ENCODE measurements at places on chromosomes 6 and 20.

- no peak for DNase-seq
Measured at GRCh38 chr6:41208439-41209106, 7.6 kb upstream of the TREML2 start.

DNA sequence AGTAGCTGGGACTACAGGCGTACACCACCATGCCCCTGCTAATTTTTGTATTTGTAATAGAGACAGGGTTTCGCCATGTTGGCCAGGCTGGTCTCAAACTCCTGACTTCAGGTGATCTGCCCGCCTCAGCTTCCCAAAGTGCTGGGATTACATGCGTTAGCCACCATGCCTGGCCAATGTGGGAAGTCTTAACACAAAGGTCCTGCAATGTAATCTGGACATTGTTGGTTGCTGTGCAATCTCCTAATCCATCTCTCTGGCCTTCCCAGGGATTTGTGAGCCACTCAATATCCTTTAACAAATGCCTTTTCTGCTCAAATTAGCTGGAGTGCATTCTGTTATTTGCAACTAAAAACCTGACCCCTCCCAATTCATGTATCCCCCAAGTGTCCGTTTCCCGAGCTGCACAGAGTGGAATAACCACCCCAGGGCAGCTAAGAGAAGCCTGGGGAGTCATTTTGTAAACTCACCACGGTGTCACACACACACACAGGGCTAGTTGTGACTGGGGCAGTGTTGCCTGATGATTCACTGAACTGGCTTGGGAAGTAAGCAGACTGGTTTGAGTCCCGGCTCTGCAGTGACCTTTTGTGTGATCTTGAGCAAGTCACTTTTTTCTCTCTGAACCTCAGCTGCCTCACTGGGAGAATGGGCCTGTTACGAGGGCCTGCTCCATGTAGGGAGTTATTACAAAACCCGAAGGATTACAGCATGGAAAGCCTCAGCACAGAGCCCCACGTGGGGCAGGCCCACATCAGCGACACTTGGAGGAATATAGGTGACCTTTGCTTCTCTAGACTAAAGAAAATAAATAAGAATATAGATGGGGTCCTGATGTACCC, 152.3 kb downstream of the ZMYND8 start:
- peak; percentile 54 for DNase-seq

- no peak for DNase-seq
Measured at GRCh38 chr6:24798740-24799540, at the start of gene ARMH2. ARMH2 (minus strand) TSS chr6:24798917; CDS start chr6:24798857, 60 bp downstream.

DNA sequence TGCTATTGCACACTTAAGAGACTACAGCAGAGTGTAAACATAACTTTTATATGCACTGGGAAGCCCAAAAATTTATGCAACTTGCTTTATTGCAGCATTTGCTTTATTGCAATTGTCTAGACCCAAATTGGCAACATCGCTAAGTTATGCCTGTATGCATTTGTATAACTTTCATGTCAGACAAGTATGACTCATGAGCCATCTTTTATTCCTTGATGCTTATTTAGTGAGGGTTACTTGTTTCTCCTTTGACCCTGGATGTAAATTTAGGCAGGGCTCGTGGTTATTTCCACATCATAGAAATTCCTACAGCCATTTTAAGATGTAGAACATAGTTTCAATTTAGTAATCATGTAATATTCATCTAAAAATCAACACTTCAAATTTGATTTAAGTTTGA, 130.3 kb upstream of the LY86 start:
- DNase-seq: no peak

DNA sequence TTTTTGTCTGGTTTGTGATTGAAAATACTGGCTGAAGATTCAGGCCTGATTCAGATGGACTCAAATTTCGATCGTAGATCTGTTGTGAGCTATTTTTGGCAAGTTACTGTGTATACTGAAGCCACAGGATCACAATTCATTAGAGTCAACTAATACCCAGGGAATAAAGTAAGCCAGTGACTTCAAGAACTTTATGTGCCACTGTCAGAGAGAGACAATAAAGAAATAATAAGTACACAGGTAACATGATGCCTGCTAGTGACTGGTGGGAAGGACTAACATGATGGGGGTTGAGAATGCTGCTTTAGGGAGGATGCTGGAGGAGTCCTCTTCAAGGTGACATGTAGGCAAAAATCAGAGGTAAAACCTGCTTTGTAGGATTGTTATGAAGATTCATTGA, 215.9 kb downstream of the DOK5 start:
- no peak for DNase-seq

DNA sequence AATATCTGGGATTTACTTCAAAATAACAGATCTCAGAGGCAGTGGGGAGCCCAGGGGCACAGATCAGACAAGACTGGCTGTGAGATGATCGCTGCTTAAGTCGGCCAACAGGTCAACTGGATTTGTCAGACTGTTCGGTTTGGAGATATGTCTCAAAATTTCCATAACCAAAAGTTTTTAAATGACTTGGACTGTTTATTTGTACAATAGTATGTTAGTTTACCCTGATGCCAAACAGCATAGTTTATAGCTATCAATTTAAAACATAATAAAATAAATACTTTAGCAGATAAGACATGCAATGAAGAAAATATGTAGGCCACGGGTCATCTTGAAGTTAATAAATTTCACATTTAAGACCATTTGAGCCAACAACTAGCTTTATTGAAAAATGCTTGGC, 126.7 kb downstream of the IRF4 start:
- no peak for DNase-seq

GRCh38 chr6:62150048-62150663, 135.9 kb downstream of the KHDRBS2 start:
- DNase-seq: peak; percentile 2

DNA sequence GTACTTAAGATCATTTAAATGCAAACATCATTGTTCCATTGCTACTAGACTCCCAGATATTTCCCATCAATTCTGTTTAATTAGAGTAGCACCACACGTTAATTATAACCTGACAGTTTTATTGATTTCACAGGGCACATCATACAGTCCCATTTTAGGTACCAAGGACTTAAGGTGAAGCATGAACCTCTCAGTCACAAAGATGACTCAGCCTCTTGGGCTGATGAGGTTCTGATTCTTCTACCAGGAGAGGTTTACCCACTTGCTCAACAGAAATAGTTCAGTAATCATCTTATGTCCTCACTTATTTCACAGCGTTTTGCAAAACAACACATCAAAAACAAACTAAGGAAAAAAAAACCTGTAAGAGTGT, 98.5 kb downstream of the HIVEP2 start:
- peak; percentile 60 for DNase-seq

- DNase-seq: no peak
Measured at GRCh38 chr6:38822963-38823362, 107.9 kb downstream of the DNAH8 start.

DNA sequence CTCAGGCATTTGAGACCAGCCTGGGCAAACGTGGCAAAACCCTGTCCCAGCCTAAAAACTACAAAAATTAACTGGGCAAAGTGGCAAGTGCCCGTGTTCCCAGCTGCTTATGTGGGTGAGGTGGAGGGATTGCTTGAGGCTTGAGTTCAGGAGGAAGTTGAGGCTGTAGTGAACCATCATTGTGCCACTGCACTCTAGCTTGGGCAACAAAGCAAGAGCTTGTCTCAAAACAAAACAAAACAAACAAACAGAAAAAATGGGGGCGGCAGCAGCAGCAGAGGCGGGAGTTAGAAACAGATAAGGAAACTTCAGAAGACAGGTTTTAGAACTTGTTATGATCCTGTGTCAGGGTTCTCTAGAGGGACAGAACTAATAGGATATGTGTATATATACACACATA, 49.0 kb downstream of the SCAF8 start:
- DNase-seq: no peak

GRCh38 chr6:98590136-98590681, 244.2 kb upstream of the POU3F2 start:
- no peak for DNase-seq

DNA sequence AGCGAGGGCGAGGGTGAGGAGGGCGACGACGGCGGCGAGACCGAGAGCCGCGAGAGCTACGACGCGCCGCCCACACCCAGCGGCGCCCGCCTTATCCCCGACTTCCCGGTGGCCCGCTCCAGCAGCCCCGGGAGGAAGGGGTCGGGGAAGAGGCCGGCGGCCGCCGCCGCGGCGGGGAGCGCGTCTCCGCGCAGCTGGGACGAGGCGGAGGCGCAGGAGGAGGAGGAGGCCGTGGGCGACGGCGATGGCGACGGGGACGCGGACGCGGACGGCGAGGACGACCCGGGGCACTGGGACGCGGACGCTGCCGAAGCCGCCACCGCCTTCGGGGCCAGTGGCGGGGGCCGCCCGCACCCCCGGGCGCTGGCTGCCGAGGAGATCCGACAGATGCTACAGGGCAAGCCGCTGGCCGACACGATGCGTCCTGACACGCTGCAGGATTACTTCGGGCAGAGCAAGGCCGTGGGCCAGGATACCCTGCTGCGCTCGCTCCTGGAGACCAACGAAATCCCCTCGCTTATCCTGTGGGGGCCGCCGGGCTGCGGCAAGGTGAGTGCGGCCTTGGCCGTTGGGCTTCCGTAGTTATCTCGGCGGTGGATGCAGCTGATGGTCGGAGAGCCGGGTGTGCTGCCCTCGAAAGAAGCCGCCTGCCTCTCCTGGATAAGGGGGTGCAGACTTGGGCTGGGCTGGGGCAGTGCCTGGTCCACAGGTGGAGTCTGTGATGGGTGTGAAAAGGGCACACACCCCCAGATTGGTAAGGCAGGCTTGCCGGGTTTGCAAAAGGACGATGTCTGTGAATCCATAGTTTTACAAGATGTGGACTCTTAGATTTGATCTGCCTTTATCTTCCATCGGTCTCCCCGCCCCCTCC, 938 bp downstream of the WRNIP1 start:
- DNase-seq: peak; percentile 51

DNA sequence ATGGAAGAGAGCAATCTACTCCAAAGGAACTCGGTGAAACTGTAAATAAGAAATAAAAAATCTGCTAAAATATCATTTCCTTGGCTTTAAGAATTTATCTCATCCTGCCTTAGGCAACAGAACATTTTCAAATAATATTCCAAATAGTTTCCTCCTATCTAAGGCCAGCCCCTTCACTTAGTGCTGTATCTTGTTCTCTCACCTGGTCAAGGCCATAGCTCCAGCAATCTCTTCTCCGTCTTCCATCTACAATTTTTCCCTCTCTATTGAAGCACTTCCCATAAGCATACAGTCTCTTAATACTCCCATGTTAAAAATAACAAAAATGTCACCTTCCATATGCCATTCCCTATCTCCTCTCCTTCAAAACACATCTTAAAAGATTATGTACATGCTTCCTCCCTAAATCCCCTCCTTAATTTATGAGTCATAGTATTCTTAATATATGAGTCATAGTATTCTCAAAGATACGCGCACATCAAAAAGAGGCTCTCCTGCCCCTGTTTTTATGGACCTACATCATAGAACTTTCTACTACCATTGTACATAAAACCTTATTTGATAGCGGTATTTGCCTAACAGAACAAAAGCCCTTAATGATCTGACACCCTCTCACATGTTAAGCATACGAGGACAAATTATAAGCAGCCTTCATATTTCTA, 146.9 kb downstream of the PDE10A start:
- no peak for DNase-seq

GRCh38 chr6:109224107-109224875, 129.0 kb downstream of the CEP57L1 start:
- no peak for DNase-seq

DNA sequence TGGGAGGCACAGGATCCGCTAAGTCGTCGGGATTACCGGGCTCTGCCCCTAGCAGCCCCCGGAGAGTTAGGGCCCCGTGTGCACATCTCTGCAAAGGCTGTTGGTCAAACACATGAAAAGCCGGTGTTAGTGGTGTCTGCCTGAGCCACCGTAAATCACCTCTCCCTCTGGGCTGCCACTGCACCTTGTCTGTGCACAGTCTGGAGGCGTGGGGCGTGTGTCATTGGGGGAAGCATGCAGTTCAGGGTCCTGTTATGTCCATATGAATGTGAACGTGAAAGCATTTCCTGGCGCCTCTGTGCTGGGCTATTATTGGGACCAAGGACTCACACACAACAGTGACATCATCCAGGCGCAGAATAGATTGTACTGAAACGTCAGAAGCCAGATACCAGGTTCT, 305.6 kb downstream of the NRN1 start:
- no peak for DNase-seq

DNA sequence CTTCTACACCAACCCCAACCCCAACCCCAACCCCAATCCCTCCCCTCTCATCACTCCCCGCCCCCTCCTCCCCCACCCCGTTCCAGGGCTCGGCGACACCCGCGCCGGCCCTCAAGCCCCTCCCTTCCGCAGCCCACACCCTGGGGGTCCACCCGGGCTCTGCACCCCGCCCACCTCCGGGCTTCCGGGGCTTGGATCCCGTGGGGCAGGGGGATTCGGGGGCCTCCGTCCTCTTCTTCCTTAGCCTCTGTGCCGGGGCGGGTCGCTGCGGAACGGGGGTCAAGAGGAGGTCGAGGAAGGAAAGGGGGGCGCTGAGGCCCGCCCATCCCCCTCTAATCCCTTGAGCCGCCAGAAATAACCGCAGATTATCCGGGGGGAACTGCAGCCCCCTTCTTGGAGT, 690 bp downstream of the TULP1 start:
- no peak for DNase-seq

GRCh38 chr20:37071481-37071911, 24.3 kb downstream of the RBL1 start:
- peak; percentile 91 for DNase-seq

DNA sequence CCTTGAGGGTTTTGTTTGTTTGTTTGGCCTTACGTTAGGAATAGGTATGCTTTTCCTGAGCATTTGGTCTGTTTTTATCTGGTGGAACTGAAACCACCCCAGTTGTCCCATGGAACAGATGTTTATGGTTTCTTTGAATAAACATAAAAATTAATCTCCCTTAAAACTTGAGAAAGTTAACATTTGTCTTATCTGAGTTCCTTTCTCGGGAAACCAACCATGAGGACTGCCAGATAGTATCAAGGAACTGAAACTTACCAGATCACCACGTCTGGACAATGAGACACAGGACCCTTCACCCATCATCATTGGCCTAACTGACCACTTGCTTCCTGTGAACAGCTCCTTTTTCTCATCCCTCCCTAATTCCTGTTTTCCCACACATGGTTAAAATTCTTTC, 15.3 kb upstream of the HECA start:
- no peak for DNase-seq

DNA sequence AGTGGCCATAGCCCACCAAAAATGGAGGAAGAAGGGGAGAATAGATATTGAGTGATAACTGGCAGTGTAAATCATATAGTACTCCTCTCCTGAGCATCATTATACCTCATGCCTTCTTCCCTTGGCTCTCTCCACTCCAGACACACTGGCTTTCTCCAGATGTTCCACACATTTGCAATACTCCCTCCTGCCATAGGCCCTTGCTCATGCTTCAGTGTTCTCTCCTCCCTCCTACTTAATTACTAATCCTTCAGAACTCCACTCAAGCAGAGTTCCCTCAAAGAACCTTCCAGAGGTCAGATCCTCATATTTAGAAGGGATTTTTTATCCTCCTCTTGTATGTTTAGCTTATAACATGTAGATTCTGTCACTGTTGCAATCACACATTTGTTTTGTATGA, 279.5 kb upstream of the SUPT3H start:
- peak; percentile 70 for DNase-seq

GRCh38 chr20:18657575-18657974, 69.7 kb downstream of the DTD1 start:
- DNase-seq: no peak
